Activated B cell treated with CpG ODN at 0.5 μM for 24 hours (primary cell): ENCODE measurements at places on chromosomes 12 and 14.

- DNase-seq = no peak
Measured at GRCh38 chr14:75570797-75571196, 7.6 kb upstream of the FLVCR2 start.

- DNase-seq = no peak
Measured at GRCh38 chr14:78612666-78613065, 442.5 kb downstream of the NRXN3 start.

DNA sequence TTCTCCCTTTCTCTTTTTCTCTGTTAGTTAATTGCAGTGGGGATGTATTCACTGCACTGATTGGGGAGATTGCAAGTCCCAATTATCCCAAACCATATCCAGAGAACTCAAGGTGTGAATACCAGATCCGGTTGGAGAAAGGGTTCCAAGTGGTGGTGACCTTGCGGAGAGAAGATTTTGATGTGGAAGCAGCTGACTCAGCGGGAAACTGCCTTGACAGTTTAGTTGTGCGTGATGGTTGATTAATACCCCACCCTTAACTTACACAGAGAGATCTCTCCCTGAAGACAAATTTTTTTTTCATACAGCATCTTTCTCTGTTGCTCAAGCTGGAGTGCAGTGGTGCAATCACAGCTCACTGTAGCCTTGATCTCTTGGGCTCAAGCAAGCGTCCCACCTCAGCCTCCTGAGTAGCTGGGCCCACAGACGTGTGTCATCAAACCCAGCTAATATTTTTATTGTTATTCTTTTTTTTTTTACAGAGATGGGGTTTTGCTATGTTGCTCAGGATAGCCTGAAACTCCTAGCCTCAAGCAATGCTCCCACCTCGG, 4.6 kb downstream of the C1S start:
- no peak for DNase-seq

DNA sequence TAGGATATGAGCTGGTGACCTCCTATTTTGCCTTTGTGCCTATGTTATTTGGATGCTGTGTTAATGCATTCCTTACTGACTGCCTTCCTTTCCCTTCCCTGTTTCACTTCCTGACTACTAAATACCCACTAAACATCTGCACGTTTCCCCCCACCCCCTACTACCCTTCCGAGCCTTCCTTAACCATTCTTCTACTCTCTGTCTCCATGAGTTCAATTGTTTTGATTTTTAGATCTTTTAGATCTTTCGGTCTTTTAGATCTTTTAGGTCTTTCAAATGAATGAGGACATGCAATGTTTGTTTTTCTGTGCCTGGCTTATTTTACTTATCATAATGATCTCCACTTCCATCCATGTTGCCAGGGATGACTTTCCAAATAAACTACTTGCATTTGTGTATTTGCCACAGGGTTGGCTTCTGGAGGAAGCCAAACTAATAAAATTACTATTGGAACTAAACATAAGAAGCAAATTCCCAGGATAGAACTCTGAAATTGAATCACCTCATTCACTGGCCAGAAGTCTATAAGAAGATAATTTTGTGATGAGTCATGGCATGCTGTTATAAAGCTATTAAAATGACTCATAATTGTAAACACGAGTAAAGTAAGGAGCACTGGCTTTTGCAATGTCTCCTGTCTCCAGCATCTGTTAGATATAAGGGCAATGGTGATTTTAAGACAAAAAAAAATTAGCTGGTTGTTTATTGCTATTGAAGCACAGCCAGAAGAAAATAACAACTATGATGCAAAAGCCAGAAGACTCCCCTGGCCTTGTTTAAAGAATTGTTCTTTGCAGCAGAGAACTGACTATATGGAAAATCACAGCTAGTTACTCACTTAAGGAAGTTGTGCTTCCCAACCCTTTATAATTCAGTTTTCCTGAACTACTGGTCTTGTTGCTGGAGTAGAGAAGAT, 586.3 kb downstream of the LRFN5 start:
- DNase-seq = no peak

- DNase-seq = no peak
Measured at GRCh38 chr12:8822298-8822697, at the start of gene A2ML1. Gene A2ML1 (plus strand): TSS chr12:8822621. CDS start chr12:8822652, 31 bp downstream.

GRCh38 chr14:29262979-29263378, 496.4 kb downstream of the FOXG1 start:
- no peak for DNase-seq

GRCh38 chr12:25051656-25052195, 102.8 kb upstream of the BCAT1 start:
- DNase-seq = no peak

- DNase-seq = no peak
Measured at GRCh38 chr14:73125746-73126145, 10.6 kb upstream of the PSEN1 start.

DNA sequence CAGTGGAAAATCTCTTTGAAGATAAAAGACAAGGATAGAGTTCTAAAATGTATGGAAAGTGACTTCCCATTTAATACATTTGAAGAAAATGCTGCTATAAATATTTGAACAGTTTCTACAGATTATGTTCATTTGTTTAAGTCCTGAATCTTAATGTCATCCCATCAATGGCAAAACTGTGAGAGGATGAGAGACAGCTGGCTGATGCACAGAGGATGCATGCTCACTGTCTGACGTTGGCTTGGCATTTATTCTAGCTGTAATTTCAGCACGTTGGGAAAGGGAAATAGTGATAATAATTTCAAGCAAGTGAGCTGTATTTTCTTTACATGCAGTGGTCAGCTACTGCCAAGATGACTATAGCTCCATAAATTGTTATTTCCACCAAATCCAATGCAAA, 40.5 kb downstream of the PPFIA2 start:
- no peak for DNase-seq

- no peak for DNase-seq
Measured at GRCh38 chr12:39426636-39427240, 16.2 kb downstream of the KIF21A start.

- DNase-seq = no peak
Measured at GRCh38 chr12:50213439-50213838, 46.3 kb upstream of the CERS5 start.

GRCh38 chr14:97164021-97164420, 366.8 kb downstream of the VRK1 start:
- DNase-seq = no peak

GRCh38 chr12:57216014-57216911, at the start of gene NXPH4:
Gene NXPH4 (plus strand): TSS chr12:57216794. CDS start chr12:57216970, 176 bp downstream.
- DNase-seq = peak; percentile 67

DNA sequence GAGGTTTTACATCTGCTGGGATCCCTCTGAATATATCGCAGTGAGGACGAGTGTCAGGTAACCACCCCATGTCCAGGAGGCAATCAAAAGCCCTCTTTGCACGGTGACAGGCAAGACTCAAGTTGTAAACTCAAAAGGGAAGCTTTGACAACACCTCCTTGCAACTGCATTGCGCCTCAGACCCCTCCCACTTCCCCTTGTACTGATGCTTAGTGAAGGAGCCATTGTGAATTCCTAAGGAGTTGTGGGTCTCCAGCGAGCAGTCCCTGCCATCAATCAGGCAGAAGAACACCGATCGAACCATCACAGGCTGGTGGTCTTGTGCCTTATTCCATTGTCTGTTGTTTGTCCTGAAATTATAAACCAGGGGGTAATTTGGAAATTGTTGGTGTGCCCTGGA, 112.6 kb downstream of the CCDC60 start:
- no peak for DNase-seq
